ENCODE measurements at places on chromosomes 13 and 19.

- DNase-seq, result no peak
These were observed 525.3 kb downstream of the KLF12 start for GRCh38 chr13:73608711-73609485.

DNA sequence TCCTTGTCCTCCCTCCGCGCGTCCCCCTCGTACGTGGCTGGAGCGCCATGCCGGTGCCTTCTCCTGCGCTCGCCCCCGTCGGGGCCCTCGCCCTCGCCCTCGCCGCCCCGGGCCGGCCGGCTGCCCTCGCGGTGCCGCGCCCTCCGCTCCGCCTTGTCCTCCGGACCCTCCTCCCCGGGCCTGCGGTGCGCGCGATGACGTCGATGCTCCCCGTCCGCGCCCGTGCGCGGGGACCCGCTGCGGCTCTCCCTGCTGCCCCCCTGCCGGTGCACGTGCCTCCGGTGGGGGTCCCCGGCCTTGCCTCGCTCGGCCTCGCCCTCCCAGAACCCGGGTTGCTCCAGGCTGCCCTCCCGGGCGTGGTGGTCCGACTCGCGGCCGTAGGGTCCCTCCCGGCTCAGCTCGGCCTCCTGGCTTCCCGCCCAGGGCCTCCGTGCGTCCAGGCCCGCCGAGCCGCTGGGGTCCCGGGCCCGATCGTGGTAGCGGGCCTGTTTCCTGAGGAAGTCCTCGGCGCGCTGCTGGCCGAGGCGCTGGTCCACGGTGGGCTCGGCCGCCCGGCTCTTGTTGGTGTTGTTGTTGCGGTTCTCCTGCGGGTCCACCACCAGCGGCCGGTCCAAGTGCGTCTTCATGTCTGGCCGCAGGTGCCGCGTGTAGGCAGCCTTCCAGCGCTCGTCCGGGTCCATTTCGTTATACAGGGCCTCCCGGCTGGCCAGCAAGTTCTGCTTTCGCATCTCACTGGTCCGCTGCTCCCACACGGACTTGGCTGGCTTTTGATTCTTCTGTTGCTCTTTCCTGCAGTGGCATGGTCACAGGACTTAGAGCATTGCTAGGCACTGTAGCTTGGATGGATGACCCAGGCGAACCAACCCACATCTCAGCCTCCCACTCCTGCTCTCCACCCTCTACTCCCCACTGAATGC is 148.6 kb downstream of the IER2 start:
- DNase-seq, result no peak

DNA sequence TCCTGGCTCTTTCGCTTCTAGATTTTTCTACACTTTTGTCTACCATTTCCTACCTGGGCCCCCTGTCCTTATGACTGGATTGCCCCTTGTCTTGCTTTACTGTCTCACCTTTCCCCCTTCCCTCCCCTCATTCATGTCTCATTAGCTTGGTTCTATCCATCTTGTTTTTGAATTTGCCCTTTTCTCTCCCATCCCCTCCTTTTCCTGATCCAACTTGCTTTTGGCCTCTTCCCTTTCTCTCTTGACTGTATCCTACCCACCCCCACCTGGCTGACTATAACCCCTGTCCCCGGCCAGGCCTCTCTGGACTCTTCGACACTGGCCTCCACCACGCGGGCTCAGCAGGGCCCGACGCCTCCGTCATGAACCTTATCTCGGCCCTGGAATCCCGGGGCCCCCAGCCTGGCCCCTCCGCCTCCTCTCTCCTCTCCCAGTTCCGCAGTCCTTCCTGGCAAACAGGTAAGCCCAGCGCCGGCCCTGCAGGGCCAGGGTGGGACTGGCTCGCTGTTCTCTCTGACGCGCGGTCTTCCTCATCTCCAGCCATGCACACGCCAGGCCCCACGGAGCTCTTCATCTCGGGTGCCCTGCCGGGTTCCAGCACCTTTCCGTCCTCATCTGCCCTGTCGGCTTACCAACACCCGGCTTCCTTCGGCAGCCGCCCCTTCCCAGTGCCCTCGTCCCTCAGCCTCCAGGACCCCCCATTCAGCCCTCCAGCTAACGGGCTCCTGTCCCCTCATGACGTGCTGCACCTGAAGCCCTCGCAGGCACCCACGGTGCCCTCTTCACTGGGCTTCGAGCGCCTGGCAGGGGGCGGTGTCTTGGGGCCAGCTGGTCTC is 3.4 kb downstream of the PRR12 start:
- DNase-seq, result no peak

DNA sequence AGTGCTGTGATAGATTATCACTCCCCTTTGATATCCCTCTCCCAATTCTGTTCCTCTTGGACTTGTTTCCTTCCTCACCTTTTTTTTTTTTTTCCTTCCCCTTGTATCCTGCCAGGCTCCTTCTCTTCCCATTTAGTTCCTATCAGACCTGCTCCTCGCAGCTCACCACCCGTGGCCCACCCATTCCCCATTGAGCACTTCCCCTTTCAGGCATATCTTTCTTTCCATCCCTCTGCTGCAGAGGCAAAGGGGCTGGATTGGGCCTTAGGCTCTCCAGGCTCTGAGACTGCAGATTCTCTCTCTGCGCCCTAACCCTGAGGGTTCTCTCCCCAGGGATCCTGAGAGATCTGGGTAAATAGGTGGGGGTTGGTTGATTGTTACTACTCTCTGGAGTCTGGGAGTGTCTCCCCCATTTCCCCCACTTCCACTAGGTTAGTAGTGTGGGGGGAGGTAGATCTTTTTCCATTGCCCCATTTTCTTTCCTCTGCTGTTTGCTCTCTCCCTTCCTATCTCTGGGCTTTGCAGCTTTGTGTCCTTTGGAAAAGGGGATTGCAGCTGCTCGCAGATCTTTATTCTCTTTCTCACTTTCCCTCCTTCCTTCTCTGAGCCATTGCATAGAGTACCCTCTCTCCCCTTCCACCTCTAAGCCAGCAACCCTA is 2.3 kb downstream of the ARHGAP35 start:
- no peak for DNase-seq

DNA sequence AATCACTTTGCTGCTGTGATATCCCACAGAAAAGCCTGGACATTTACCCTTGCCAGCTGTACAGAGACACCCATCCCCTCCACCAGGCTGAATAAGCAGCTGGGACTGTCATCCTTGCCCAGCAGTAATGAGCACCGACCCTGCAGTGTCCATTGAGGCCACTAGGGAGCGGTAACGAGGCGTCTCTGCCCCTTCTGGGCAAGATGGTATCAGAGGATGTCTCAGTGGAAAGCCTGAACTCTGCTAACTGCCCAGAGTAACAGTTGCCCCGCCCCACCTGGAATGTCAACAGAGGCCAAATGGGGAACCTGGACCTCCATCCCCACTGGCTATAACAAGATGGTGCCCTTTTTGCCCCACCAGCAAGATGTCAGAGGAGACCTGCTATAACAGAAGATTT is 22.8 kb upstream of the CEACAM20 start:
- DNase-seq, result no peak

- DNase-seq, result no peak
These were observed 76.3 kb downstream of the ZNF536 start for GRCh38 chr19:30448386-30449077.

DNA sequence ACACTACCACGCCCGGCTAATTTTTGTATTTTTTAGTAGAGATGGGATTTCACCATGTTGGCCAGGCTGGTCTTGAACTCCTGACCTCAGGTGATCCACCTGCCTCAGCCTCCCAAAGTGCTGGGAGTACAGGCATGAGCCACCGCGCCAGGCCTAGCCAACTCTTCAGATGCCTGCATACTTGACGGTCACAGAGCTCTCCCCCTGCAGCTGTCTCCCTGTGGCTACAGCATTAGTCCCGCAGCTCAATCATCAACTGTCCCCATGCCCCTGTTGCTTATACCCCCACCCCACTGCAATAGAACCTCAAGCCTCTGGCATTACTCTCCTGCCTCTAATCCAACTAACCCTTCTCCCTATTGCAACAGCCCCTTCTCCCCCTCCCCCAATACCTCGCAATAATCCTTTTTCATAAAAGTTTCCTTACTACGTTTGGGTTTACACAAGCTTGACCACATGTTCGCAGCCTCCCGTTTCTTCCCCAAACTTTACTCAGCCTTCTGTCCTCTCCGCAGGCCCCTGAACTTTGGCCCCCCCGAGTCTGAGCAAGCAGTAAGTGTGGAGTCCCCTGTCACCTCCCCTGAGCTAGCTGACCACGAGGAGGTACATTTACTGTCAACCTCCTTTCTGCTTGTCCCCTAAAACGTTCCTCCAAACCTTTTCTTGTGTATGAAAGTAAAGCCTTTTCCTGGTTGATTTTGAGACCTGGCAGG is 1.7 kb downstream of the ZNF77 start:
- no peak for DNase-seq
